Cardiac muscle cell (in vitro differentiated cells and primary cell): ENCODE measurements at places on chromosomes 5 and 9.

- DNase-seq, result no peak
Observed at GRCh38 chr5:124587280-124587679, 159.2 kb downstream of the ZNF608 start.

DNA sequence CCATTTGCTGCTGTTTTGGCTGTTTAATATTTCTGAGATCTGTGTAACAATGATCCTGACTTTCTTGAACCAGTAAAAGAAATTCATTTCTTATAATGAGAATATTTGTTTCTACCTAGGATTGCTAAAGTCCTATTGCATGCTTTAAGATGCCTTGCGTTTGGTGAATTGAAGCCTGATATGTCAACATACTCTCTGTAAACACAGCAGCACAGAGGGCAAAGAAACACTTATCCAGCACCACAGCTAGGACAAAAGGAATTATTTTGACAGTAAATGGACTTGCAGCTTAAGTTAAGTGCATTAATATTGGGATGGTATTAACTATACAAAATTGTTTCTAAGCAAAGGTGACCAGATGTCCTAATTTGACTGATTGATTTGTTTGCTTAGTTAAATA, 2031.2 kb upstream of the CDH6 start:
- no peak for DNase-seq

DNA sequence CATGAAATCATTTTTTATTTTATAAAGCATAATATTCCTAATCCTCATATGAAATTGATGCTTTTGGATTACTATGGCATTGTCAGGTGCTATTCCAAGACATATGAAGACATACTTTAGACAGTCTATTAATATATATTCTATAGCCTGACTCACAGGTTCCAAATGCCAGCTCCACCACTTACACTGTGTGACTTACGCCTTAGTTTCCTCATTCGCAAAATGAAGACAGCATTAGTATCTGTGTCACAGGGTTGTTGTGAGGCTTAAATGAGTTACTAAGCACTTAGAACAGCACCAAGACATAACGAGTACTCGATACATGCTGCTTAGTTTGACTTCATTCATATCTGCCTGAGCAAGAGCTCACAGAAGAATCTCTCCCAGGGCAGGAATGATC, 132.2 kb upstream of the PTGER4 start:
- DNase-seq, result no peak

- no peak for DNase-seq
Observed at GRCh38 chr9:127123064-127123890, 842 bp upstream of the ANGPTL2 start.

- no peak for DNase-seq
Observed at GRCh38 chr9:23849379-23850035, 23.5 kb upstream of the ELAVL2 start.
